ENCODE measurements at places on chromosomes 16 and 17. TPM values are rescaled to one million over a fixed set of nuclear protein-coding genes. Genes with fewer than 3 reads are reported as not detected.

TACO1 gene
- 47.9 TPM for total RNA-seq

SMTNL2 gene
- not detected for total RNA-seq

CTRL gene
- total RNA-seq: 1.6 TPM

RCVRN gene
- total RNA-seq: not detected

RRAD gene
- total RNA-seq: 1.2 TPM

DNA sequence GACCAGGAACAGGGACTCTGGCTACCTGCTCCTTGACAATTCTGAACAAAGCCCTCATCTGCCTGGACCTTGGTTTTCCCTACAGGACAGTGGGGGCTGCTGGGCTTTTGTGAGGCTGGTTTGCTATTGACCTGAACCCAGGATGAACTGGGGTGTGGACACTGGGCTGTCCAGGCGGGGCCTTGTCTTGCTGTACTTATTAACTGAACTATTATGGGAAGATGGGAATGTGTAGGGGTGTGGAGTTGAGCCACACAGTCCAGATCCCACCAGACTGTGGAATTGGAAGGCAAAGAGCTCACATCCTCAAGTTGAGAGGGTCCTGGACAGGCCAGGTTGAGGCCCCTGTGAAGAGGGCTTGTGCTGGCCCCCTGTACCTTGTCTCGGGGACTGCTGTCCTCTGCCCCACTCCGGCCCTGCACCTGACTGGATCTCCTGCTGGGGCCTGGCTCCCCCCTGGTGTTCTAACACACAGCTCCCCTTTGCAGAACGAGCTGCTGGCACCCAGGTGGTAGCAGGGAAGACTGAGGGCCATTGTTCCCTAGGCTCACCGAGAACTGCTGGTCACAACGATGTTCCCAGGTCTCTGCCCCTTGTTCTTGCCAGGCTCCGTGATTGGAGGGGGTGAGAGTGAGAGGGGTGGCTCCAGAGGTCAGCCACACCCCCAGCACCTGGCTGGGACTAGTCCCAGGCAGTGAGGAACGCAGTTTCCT is 51.8 kb upstream of the CDC42EP4 start:
- DNase-seq: no peak

DNA sequence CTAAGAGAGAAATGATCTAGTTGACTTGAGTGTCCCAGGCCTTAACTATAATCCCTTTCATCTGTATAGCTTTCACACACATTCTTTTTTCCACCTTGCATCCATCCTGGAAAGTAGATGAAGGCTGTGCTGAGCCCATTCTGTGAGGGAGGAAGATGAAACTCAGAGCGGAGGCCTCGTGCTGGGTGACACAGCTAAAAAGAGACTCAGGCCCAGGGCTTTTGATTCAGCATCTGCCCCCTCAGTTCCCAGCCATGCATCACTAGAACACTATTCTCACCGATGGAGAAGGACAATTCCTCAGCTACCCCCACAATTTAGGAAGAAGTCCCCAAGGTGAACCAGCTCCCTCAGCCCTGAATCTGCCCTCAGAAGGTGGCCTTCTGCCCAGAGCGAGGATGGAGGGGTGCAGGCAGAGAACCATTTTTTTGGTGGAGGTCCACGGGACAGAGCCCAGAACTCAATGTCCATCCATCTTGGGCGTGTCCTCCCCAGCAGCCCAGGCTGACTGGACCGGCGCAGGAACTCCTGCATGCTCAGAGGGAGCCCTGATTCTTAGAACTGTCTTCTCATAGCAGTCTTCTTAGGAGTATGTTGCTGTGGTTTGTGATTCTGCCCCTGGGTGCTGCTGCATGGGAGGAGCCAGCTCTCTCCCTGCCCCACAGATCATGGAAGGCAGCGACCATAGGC is 5.8 kb upstream of the MYCBPAP start:
- DNase-seq: no peak

DNA sequence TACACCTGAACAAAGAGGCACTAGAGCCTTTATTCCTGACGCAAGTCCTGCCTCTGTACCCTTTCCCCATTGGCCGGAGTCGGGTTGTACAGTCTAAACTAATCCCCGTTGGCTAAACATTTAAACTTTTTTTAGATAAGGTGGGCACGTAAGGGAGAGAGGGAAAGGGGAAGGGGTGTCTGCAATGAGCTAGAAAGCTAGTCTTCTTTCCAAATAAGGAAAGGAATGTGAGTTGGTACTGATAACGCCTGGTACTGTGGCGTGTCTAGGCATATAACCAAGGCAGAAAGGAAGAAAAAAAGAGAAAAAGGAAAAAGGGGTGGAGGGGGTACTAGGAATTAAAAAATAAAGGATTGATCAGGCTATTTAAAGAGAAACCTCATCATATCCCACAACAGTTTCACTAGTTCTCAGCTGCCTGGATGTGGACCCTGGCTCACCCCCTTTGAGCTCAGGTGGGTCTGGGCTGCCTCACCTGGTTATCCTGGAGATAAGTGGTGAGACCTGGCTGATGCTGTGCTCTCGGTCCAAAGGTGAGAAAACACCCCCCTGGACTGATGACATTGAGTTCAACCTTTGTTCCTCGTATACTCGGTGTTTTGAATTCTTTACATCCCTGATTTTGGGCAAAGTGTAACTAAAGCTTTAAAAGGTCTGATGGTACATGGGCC is 90.9 kb upstream of the EEF2KMT start:
- no peak for DNase-seq

GRCh38 chr17:57484826-57485565 is 228.7 kb downstream of the MSI2 start:
- no peak for DNase-seq

- DNase-seq: peak; percentile 47
Observed at GRCh38 chr16:14600164-14600563, 29.9 kb downstream of the PARN start.

GRCh38 chr16:65355706-65356105 is 233.8 kb upstream of the CDH11 start:
- no peak for DNase-seq

DNA sequence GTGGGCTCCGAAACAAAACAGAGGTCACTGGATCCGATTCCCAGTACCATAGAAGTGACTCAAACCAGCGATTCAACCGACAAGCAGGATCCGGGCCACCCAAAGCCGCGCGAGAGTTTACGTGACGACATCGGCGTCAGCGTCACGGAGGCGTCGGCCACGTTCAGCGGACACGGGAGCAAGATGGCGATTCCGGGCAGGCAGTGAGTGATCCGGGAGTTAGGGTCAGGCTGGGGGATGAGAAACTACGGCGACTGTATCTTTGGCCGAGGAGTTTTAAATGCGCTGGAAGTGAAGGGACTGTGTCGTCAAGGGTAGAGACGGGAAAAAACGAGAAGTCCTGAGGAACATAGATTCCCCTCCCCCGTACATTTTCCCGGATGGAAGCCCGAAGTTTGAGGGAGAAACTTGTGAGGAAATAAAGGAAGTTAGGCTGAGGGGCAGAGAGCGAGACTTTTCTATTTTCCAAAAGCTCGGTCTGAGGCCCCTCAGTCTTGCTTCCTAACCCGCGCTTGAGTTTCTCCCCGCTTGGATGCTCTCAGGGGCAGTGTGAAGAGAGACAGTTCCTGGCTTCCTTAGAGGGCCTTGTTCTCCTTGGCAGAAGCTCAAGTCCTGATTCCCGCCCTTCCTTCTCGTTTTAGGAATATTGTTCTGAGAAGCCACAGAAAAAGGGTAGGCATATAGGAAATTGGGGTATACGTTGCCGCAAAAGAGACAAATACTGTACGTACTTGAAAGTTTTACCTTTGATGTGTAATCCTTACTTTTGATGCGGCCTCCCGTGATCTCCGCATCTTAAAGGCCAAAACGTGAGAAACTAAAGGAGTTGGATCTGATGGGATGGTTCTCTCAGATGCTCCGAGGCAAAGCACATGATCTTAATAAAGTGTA is at the start of gene NSRP1:
Gene NSRP1 (plus strand): TSS at position 156 of the 891 bp plus-strand sequence. CDS start 28 bp downstream, at position 184.
- DNase-seq: peak; percentile 91

DNA sequence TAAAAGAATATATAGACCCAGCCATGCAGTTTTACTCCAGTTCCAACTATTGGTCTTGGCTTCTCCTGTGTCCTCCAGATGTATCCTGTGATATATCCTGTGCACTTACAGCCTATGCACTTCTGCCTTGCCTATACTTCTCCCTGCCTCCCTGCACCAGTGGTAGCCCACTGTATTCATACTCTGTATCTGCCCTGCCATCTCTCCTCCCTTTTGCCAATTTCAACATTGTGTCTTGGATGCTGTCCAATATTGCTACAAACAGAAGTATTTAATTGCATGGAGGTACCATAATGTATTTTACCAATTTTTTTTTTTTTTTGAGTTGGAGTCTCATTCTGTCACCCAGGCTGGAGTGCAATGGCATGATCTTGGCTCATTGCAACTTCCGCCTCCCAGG is 242.7 kb downstream of the HAPSTR1 start:
- DNase-seq: no peak

DNA sequence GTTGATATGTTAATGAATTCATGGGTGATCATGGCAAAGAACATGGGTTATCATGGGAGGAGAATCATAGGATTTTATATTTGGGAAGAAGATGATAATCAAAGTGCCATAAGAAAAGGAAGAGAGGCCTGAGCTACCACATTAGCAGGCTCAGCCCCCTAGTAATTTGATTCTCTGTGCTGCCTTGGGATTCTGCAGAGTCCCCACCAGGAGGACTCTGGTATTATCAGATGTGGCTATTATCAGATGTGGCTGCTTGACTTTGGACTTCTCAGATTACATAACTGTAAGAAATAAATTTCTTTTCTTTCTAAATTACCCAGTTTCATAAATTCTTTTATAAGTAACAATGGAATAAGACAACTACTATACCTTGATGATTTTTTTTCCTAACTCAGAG is 137.6 kb downstream of the ITFG1 start:
- DNase-seq: no peak

DNA sequence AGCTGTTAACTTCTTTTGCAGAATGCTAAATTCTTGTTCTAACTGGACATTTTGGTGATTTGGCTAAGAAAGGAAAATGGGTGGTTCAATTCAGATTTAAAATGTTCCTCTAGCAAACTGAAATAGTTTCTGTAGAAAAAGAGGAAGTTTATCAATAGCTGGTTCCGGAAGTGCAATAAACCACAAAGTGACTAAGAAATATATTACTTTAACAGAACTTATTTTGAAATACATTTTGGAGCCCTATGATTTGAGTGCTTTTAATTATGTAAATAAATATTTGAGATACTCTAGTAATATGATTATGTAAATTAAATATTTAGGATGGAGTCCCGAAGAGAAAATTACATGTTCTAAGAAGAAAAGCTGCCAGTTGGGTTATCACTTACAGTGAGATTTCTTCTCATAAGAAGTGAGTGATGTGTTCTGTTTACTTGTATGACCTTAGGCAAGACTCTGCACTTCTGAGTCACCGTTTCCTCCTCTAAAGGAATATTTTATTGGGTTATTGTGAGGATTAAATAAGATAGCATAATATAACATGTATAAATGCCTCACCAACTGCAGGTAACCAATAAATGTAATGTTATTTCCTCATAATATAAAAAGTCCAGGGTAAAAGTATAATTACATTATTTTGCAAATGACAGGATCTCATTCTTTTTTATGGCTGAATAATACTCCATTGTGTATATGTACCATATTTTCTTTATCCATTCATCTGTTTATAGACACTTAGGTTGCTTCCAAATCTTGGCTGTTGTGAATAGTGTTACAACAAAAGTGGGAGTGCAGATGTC is at the start of gene EVI2B:
Gene EVI2B (minus strand): TSS at position 73 of the 800 bp plus-strand sequence. CDS start 8,445 bp downstream, outside the sequence.
- peak; percentile 82 for DNase-seq

GRCh38 chr17:19305761-19306159 is 56.8 kb downstream of the B9D1 start:
- DNase-seq: no peak

DNA sequence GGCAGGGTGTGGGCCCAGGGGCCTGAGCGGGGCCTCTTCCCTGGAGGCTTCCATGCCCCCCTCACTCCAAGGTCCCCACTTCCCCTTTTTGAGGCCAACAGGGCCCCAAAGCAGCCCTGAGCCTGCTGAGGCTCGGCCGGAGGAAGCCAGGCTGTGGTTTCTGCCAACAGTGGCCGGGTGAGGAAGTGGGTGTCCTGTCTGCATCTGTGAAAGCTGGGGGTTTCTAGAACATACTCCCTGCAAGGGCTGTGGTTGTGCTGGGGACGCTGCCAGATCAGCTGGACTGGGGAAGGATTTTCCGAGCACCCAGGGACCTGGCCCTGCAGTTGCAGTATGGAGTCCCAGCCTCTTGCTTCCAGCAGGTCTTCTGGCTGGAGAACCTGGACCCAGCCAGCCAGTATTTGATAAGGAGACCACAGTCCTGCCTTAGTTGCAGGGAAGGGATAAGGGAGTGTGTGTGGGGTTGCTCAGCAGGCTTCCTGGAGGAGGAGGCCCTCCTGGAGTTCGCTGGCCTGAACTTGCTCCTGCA is 15.7 kb downstream of the ADCY7 start:
- DNase-seq: no peak

DNA sequence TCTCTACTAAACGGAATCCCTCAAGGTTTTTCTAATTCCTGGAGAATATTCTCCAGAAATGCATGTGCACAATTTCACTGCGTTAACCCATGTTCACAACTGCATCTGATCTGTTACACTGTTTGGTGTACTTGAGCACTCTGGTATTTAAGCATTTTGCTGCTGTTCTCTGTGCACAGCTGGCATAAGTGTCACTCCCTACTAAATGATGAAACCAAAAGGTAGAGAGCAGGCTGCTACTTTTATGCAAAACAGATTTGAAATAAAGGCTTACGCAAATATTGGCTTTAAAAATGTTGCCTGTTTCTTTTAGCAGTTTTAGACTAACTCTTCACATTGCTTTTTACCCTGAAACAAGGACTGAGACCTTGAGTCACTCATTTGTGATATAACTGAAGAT is 41.7 kb downstream of the ESRP2 start:
- DNase-seq: no peak

DNA sequence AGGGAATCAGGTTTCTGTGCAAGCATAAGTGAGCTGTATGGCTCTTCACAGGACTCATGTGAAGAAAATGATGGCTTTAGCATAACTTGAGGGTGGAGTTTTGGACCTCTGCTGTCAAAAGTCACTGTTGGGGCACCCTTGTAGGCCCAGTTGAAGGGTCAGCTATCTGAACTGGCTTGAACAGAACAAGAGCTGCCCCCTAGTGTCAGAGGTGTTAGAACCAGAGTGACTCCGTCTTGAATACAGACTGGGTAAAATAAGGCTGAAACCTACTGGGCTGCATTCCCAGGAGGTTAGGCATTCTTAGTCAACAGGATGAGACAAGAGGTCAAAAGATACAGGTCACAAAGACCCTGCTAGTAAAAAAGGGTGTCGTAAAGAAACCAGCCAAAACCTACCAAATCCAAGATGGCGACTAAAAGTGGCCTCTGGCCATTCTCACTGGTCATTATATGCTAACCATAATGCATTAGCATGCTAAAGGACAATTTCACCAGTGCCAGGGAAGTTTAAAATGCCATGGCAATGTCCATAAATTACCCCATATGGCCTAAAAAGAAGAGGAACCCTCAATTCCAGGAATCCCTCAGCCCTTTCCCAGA is 484.0 kb upstream of the ERCC4 start:
- DNase-seq: no peak

Data from PC-3 (cell line).